ENCODE measurements at places on chromosomes 4 and X.

DNA sequence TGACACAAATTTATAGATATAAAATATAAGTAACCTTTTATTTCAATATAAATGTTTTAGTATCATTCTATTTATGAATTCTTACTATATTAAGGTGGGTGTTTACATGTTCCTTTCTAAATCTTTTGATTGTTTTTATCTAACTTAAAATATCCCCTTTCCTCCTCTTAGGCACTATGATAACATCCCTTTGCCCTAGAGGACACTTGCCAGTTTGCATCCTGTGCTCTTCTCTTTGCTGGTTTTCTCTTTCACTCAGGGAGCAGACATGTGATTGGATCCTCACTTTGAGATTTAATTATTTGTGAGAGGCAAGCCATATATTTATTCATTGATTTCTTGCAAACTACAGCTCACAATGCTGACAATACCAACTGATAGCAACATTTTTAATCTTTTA lies 16.2 kb downstream of the LRIT3 start:
- DNase-seq, result no peak

DNA sequence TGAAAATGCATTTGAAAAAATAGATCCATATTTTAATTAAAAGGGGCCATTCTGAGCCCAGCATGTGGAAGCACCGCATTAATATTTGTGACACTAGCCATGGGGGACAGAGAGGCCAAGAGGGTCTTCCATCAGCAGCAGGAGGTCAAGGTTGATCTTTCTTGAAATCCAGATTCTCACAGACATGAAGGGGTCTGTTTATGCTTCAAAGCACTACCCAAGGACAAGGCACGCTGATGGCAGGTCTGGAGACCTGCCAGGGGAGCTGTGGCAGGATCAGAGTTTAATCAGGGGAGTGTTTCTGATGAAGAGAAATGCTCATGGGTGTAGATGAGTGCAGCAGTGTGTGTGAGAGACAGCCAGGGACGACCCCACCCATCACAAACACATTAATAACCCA lies 243.3 kb downstream of the LDB2 start:
- DNase-seq, result no peak

DNA sequence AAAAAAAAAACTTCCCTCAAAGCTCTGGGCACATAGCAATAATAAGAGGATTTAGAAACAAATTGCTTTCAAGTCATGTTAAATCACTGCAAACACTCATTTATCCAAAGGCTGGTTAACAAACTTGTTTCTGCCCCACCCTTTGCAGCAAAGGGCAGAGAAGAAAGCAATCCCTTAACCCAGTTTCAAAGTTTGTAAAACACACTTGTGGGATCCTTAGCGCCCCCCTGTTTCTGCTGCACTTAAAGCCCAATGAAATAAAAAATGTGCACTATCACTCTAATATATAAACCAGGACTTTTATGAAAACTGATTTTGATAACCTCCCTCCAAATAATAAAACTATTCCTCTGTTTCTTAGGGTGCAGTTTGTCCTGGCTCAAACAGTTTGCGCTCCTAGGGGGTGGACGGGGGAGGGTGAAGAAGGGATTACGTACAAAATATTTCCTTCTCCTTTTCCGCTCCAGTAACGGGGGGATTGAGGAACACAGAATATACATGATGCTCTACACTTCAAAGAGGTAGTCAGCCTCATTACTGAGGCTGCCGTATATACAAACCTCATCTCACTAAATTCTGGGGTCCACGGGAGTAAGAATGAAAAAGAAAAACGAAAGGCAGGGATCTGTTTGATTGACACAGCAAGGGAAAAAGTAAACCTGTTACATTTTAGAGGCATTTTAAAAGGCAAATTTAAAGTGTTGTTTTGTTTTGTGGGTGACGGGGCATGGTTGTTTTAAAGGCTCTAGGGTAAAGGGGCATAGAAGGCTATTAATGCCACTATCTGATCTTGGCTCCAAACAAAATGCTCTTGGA lies 3.1 kb upstream of the PCDH10 start:
- DNase-seq, result no peak

DNA sequence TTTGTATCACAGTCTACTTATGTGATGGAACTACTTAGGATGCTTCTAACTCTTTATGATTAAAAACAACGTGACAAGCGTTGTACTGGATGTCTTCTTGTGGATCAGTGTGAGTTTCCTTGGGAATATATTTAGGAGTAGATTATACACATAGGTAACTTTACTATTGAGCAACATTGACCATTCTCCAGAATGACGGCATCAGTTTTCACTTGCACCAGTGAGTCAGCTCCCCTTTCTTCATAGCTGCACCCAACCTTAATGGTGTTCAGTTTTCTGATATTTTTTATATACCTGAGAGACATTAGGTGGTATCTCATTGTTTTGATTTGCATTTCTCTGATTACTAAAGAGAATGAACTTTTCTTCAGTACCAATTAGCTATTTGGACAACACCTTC lies 343.9 kb downstream of the ADGRL3 start:
- no peak for DNase-seq

DNA sequence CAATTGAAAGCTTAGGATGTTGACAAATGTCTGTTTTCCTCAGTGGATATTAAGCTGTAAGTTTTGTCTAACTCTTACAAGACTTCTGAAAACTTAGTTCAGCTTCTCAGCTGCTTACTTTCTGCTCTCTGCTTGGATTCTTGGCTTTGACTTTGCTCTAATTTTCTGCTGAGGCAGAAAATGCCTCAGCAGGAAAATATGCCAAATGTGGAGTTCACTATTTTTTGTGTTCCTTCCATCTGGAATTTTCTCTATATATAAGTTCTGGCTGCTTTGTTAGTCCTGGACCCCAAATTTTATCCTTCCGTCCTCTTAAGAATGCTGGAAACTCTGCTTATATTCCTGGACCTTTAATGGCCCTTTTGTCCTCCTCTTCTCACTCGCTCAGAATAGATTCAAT lies 352.6 kb upstream of the NWD2 start:
- DNase-seq, result no peak

GRCh38 chrX:124406294-124407014 lies 60.1 kb downstream of the SH2D1A start:
- DNase-seq, result no peak

- DNase-seq, result no peak
Measured at GRCh38 chrX:103883533-103883932, 51.5 kb upstream of the RAB9B start.

- DNase-seq, result no peak
Measured at GRCh38 chrX:150587585-150588503, 19.4 kb downstream of the MTM1 start.

- DNase-seq, result no peak
Measured at GRCh38 chrX:136754651-136755050, 26.1 kb downstream of the ARHGEF6 start.

- DNase-seq, result no peak
Measured at GRCh38 chrX:23736030-23736429, 7.0 kb downstream of the ACOT9 start.

- no peak for DNase-seq
Measured at GRCh38 chrX:17814557-17814956, 46.5 kb downstream of the RAI2 start.

DNA sequence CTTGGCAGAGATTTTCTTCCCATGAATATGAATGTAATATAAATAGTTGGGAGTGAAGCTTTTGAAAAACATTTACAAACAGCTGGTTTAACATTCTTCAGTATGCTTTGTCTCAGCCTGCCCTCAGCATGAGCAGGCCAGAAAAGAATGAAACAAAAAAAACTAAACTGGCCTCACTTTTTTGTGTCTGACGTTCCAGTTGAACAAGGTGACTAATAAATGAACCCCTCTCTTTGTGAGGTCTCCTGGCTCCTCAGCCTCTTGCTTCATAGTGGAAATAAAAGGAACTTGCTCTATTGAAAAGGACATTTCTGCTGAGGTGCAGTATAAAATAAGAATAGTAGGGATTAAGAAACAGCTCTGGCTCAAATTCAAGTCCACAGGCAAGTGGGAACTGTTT lies 9.4 kb downstream of the CHST7 start:
- no peak for DNase-seq

DNA sequence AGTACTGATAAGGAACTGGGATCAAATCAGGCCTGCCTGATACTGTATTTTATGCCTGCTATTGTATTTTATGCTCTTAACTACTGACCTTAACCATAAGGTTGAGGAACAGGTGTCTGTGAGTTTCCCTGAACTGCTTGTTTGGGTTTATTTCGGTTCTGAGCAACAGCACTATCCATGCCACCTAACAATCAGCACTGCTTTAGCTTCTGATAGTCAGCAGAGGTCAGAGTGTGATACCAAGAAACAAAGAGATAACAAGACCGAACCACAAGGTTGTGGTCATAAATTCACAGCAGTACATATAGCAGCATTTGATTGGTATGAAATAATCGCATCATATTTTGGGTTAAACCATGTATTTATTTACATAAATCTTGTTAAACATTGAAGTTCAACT lies 362.2 kb downstream of the FGF13 start:
- no peak for DNase-seq

GRCh38 chr4:123120473-123120872 lies 198.1 kb upstream of the NUDT6 start:
- DNase-seq, result no peak

DNA sequence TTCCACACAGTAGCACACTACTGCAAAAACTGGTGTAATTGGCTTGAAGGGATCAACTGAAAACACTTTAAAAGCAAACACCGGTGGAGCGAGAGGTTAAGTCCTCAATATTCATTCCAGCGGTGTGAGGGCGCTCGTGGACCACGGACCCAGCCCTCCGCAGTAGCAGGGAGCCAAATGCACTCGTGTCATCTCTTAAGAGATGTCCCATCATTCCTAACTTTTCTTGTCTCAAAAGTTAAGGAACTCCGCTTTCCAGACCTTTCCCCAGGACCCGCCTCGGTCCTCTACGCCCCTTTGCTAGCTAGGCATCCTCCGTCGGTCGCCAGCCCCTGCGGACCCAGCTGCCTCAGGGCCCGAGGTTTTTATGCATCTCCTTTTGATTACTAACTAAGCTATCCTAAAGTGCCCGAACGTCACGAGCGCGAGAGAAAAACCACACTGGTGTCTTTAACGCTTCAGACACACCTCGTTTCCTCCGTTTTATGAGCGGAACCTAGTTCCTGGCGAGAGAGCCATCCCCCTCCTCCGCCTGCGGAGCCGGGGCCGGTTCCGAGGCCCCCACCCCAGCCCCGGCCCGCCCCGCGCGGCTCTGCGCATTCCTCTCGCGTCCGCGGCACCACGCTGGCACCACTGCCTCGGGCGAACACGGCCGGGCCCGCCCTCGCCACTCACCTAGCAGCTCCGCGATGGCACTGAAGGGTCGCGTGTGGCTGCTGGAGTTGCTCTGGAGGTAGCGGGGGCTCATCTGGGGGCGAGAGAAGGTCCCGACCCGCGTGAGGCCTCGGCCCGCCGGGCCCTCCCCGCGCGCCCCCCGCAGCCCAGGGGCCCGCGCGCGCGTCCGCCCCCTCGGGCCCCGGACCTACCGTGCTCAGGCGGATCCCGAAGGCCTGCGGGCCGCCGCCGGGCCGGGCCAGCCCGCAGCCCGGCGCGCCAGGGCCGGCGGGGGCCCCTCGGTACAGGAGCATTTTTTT lies 723 bp downstream of the MORC4 start:
- DNase-seq, result peak; percentile 4

DNA sequence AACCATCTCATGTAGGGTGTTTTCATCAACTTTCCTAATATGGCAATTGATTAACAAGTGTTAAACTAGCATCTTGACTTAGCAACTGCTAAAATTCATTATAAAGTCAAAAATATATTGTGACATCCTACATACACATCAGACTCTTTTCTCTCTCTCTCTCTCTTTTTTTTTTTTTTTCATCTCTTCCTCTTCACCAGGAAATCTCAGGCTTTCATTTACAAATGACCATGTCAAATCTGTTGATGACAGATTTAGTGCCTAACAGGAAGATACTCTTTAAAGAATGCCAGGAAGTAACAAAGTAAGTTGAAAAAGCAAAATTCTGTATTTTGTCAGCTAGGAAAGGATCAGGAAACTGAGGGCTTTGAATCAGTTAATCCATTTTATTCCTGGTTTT lies 365.5 kb downstream of the PCDH7 start:
- DNase-seq, result no peak

DNA sequence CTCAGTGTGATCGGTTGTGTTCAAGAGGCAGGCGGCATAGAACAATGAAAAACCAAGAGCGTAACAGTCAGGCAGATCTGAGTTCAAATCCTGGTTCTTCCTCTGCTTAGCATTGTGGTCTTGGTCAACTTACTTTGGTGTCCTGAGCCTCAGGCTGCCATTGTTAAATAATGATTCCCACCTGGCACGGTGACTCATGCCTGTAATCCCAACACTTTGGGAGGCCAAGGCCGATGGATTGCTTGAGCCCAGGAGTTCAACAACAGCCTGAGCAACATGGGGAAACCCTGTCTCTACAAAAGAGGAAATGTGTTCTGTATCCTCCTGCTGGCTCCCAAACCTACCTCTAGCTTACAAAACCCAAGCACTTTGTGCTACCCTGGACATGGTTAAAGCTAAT lies 129.0 kb upstream of the STX18 start:
- DNase-seq, result no peak

DNA sequence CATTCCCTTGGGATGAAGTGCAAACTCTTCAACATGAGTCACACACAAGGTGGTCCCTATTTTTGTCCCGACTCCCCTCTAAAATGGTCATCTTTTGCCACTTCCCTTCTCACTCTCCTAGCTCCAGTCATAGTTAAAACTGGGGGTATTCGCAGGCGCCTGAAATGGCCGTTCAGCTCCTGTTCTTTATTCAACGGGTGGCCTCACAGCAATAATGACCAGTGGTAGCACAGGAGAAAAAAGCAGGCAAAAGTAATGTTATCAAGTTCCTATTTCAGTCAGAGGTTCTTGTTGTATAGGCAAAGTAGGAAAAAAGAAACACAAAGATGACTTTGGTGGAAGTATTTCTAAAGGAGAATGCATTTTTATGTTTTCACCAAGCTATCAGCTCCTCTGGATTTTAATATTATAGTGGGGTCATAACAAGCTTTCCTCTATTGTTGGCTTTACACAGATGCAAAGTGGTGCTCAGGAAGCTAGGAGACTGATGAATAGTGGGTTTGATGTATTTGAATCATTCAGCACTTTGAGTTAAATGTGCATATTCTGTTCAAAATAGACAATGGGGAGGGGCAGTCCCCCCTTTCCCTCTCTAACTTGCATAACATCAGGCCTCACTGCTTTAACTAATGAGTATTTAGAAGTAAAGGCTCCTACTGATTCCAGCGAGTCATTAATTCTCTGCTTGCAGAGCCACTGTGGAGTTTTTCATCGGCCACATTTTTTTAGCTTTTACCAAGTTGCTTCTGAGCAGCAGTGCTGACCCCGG lies 171.2 kb upstream of the NDP start:
- DNase-seq, result no peak

- DNase-seq, result no peak
Measured at GRCh38 chrX:21985332-21985777, 44.8 kb downstream of the SMS start.

GRCh38 chr4:3879681-3880614 lies 113.8 kb downstream of the ADRA2C start:
- no peak for DNase-seq

Data from cortex of kidney (tissue), 1 donor.